Activated gamma-delta T cell treated with Interleukin-2 at 50 U/mL for 16 hours (primary cell): ENCODE measurements at places on chromosomes 11 and 22.

GRCh38 chr11:46684367-46684766 lies 16.1 kb downstream of the ARHGAP1 start:
- no peak for DNase-seq

GRCh38 chr11:123145661-123146060 lies 49.4 kb downstream of the CLMP start:
- no peak for DNase-seq

DNA sequence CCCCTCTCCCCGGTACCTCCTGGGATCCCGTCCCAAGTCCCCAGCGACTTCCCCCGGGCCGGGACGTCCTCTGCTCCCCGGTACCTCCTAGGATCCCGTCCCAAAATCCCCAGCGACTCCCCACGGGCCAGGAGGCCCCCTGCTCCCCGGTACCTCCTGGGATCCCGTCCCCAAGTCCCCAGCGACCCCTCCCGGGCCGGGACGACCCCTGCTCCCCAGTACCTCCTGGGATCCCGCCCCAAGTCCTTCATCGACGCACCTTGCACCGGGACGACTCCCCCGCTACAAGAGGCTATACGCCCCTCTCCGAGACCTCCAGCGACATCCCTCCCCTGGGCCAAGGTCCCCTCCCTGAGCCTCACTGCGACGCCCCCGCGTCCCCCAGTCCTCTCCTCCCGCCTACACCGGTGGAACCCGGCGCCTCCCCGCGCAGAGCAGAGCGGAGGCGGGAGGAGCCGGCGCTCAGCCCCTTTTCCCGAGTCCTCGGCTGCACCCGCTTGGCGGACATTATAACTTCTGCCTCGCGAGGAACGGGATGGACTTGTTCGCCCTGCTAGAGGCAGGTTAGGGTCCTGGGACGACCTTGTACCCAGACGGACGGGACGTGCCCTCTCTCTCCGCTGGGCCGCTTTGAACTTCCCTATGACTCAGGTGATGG lies 912 bp downstream of the KREMEN1 start:
- no peak for DNase-seq

- DNase-seq, result no peak
These were observed 431.8 kb downstream of the ETS1 start for GRCh38 chr11:128155590-128155989.

- DNase-seq, result no peak
These were observed 18.3 kb downstream of the PRSS23 start for GRCh38 chr11:86818462-86819192.

GRCh38 chr11:68589547-68590216 lies 94.7 kb upstream of the GAL start:
- no peak for DNase-seq

DNA sequence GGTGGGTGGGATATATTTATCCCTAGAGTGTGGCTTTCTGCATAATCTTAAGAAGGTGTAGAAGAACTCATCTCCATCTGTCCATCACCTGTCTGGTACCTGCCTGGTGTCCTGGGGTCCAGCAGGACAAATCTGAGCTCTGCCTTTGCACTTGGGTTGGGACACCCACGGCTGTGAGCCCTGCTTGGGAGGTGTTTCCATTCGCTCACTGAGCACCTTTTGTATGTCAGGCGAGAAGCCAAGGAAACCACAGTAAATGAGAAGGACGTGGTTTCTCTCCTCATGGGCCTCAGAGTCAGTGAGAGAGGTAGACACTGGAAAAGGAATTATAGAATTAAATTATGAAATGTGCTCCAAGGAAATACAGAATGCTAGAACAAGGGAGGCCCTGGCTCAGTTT lies 555.9 kb downstream of the MIAT start:
- DNase-seq, result no peak
